ENCODE measurements at places on chromosomes 2 and 18. TPM values are rescaled to one million over a fixed set of nuclear protein-coding genes. Genes with fewer than 3 reads are reported as not detected.

DNA sequence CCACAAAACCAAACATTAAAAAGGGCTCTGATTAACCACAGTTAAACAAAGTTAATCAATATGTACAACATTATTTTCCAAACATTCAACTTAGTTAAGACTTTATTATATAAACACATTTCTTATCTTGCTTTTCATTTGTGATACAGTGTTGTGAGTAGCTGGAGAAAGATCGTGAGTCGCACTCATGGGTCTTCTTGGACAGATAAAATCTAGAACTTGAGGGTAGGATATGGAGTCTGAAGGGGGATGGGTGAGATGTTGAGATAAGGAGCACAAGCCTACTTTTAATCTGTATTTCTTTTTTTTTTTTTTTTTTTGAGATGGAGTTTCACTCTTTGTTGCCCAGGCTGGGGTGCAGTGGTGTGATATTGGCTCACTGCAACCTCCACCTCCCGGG lies 22.6 kb upstream of the TMEM214 start:
- no peak overlapping the region for H3K27ac ChIP-seq
- no peaks in the 10 kb centered on the region for H3K36me3 ChIP-seq
- no peak overlapping the region for H3K4me3 ChIP-seq
- H3K27me3 ChIP-seq, result no peaks in the 10 kb centered on the region

- peak; percentile 59 for DNase-seq
- no peaks in the 10 kb centered on the region for H3K36me3 ChIP-seq
- no peak overlapping the region for H3K27ac ChIP-seq
Observed at GRCh38 chr2:46298522-46299353, 1.5 kb downstream of the EPAS1 start.

- H3K4me1 ChIP-seq, result no peaks in the 10 kb centered on the region
- H3K27me3 ChIP-seq, result no peaks in the 10 kb centered on the region
- H3K27ac ChIP-seq, result no peak overlapping the region
- DNase-seq, result no peak
Observed at GRCh38 chr2:16767789-16768476, 102.3 kb upstream of the CYRIA start.

GRCh38 chr2:64766841-64767669 lies 113.3 kb upstream of the SERTAD2 start:
- DNase-seq, result no peak
- no peak overlapping the region for H3K27ac ChIP-seq
- peaks cover 76% of the 10 kb centered on the region for H3K27me3 ChIP-seq
- peaks cover 10% of the 10 kb centered on the region for H3K4me1 ChIP-seq
- H3K4me3 ChIP-seq, result peak overlapping the region; percentile 63
- no peaks in the 10 kb centered on the region for H3K36me3 ChIP-seq

- DNase-seq, result peak; percentile 53
- H3K4me3 ChIP-seq, result no peak overlapping the region
- H3K27me3 ChIP-seq, result no peaks in the 10 kb centered on the region
- H3K4me1 ChIP-seq, result peaks cover 5% of the 10 kb centered on the region
- no peak overlapping the region for H3K27ac ChIP-seq
- H3K36me3 ChIP-seq, result no peaks in the 10 kb centered on the region
Observed at GRCh38 chr2:181581534-181581933, 75.4 kb downstream of the CERKL start.

DNA sequence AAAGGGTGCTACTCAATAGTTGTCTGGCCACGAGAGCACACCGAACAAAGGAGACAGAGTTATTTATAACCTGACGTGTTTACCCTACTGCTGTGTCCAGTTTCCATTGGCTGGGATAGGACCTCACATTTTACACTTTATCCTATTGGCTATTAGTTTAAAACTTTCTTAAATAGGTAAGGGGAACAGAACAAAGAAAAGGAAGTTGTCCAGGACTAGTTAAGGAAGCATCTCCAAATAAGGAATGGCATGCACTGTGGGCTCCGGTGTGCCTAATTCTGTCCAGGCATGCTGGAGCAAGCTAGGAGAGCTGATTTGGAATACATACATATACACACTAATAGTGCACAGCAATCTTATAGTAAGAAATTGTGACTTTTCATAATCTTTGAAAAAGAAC lies 72.2 kb downstream of the CAB39 start:
- peaks cover 9% of the 10 kb centered on the region for H3K36me3 ChIP-seq
- no peak overlapping the region for H3K27ac ChIP-seq
- H3K27me3 ChIP-seq, result no peaks in the 10 kb centered on the region
- H3K4me1 ChIP-seq, result no peaks in the 10 kb centered on the region
- no peak overlapping the region for H3K4me3 ChIP-seq
- DNase-seq, result peak; percentile 41

GRCh38 chr18:21703241-21703820 lies 1.2 kb downstream of the ABHD3 start:
- peaks cover 3% of the 10 kb centered on the region for H3K36me3 ChIP-seq
- H3K4me1 ChIP-seq, result peaks cover 10% of the 10 kb centered on the region
- DNase-seq, result peak; percentile 64
- peaks cover 19% of the 10 kb centered on the region for H3K27me3 ChIP-seq
- peak overlapping the region; percentile 78 for H3K4me3 ChIP-seq

DNA sequence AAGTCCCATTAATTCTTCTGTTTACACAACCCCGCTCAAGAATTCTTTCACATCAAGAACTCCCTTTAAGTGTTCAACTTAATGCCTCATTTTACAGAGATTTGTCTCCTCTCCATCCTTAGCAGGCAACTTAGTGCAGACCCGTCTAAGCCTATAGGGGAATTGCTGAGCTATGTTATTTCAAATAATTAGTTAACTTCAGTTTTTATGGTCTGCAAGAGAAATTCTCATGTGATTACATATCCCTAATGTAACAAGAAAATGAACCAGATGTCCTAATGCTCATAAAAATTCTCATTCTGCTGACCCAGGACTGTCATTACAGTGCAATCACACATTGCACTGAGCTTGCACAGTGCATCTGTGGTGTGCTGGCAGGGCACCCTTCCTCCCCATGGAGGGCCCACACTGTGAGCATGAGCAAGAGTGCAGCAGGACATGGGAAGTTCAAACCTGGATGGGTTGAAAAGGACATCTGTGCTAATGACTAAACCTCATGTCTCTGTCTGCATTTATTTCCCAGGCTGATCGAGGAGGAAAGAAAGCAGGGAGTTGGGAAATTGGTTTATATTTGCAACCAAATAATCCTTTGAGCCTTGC lies 97.1 kb downstream of the COL5A2 start:
- no peak overlapping the region for H3K27ac ChIP-seq
- no peaks in the 10 kb centered on the region for H3K27me3 ChIP-seq
- no peaks in the 10 kb centered on the region for H3K36me3 ChIP-seq
- no peak for DNase-seq
- no peaks in the 10 kb centered on the region for H3K4me1 ChIP-seq

DNA sequence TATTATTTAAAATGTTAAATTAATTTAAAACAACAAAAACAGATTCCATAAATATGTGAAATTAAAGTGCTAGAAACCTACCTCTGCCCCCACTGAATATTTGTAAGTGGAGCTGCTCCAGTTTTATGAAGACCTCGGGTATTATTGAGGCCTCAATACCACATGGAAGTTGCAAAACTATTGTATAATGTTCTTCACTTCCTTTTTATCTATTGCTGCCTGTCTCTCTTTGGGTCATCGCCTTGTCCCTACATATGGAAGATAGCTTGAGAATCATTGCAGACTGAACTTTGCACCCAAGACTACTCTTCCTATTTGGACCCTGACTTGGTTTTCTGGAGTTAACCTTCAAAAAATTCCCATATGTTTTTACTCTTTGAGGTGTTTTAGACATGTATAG lies 212.1 kb upstream of the NETO1 start:
- no peaks in the 10 kb centered on the region for H3K27me3 ChIP-seq
- DNase-seq, result no peak
- no peaks in the 10 kb centered on the region for H3K4me1 ChIP-seq
- no peak overlapping the region for H3K27ac ChIP-seq
- no peak overlapping the region for H3K4me3 ChIP-seq

DNA sequence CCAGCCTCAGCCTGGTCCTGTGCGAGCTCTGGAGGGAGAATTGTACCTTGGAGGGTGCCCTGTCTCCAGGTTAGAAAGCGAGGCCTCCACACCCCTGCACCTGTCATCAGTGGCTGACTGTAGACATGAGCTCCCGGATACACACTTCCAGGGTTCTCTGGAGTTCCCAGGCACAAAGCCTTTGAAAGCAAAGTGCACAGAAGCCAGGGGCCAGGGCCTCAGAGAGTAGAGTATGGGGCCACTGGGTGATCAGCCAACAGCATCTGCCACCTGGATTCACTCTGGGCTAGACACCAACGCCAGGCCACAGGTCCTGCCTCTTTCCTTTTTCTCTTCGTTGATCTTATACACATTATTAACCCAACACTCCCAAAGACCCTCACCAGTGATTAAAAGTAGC lies 239.4 kb upstream of the HDAC4 start:
- H3K4me3 ChIP-seq, result no peak overlapping the region
- no peak for DNase-seq
- H3K27ac ChIP-seq, result no peak overlapping the region
- H3K4me1 ChIP-seq, result no peaks in the 10 kb centered on the region
- no peaks in the 10 kb centered on the region for H3K27me3 ChIP-seq
- no peaks in the 10 kb centered on the region for H3K36me3 ChIP-seq

- H3K36me3 ChIP-seq, result no peaks in the 10 kb centered on the region
- no peaks in the 10 kb centered on the region for H3K27me3 ChIP-seq
- no peaks in the 10 kb centered on the region for H3K4me1 ChIP-seq
- no peak overlapping the region for H3K27ac ChIP-seq
Observed at GRCh38 chr18:77601567-77601966, 351.9 kb downstream of the GALR1 start.

GRCh38 chr2:212961255-212961654 lies 190.2 kb downstream of the IKZF2 start:
- DNase-seq, result no peak
- no peaks in the 10 kb centered on the region for H3K36me3 ChIP-seq
- peaks cover 8% of the 10 kb centered on the region for H3K4me1 ChIP-seq

DNA sequence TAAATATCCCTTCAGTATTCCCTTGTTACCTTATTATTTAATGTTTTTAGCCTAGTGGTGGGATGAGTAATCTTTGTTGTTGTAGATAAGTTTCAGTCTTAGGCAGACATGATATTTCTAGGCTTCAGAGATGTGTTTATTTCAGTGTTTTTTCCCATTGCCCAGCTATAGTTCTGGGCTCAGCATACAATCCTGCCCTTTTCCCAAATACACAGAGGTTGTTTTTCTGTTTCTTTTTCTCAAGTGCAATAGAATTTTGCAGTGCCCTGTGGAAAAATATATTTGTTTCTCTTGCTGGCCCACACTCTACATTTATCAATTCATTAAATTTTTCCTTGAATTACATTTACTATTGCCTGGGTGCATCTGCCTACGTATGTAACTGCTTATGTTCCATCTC lies 321.8 kb downstream of the KCNJ3 start:
- H3K36me3 ChIP-seq, result no peaks in the 10 kb centered on the region
- no peak overlapping the region for H3K4me3 ChIP-seq
- H3K27ac ChIP-seq, result no peak overlapping the region
- DNase-seq, result no peak
- no peaks in the 10 kb centered on the region for H3K4me1 ChIP-seq

DNA sequence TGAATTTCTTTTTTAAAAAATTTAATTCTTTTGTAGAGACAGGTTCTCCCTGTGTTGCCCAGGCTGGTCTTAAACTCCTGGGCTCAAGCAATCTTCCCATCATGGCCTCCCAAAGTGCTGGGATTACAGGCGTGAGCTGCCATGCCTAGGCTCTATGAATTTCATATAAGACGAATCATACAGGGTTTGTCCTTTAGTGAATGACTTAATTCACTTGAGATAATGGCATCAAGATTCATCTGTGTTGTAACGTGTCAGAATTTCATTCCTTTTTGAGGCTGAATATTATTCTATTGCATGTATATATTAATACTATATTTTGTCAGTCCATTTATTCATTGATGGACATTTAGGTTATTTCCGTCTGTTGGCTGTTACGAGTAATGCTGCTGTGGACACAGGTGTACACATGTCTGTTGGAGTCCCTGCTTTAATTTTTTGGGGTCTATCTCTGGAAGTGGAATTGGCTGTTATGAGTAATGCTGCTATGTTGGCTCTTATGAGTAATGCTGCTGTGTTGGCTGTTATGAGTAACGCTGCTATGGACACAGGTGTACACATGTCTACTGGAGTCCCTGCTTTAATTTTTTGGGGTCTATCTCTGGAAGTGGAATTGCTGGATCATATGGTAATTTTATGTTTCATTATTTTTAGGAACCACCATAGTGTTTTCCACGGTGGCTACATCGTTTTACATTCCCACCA lies 210.6 kb downstream of the CAMKMT start:
- H3K36me3 ChIP-seq, result no peaks in the 10 kb centered on the region
- DNase-seq, result no peak
- H3K4me3 ChIP-seq, result no peak overlapping the region
- no peaks in the 10 kb centered on the region for H3K4me1 ChIP-seq

- no peaks in the 10 kb centered on the region for H3K4me1 ChIP-seq
- no peak overlapping the region for H3K27ac ChIP-seq
- no peaks in the 10 kb centered on the region for H3K27me3 ChIP-seq
- peak; percentile 83 for DNase-seq
- H3K36me3 ChIP-seq, result no peaks in the 10 kb centered on the region
Observed at GRCh38 chr18:11937874-11938478, 29.9 kb upstream of the MPPE1 start.

DNA sequence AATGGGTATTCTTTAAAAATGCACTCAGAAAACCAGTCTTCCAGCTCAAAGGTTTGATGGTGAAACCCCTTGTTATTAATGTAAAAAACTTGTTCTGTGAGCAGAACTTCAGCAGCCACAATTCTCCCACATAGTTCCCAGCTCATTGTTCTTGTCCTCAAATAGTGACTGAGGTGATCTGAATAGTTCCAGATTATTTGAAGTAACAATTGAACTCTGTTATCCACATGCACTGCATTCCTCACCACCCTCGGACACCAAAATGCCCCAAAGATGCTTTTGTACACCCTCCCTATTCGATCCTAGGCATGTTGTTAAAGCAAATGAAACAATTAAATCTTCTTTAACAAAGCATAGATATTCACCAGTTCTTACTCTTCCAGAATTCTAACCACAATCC lies 2186.8 kb upstream of the CELF4 start:
- no peak overlapping the region for H3K4me3 ChIP-seq
- H3K27ac ChIP-seq, result no peak overlapping the region
- no peaks in the 10 kb centered on the region for H3K27me3 ChIP-seq
- peaks cover 21% of the 10 kb centered on the region for H3K36me3 ChIP-seq
- H3K4me1 ChIP-seq, result no peaks in the 10 kb centered on the region

DNA sequence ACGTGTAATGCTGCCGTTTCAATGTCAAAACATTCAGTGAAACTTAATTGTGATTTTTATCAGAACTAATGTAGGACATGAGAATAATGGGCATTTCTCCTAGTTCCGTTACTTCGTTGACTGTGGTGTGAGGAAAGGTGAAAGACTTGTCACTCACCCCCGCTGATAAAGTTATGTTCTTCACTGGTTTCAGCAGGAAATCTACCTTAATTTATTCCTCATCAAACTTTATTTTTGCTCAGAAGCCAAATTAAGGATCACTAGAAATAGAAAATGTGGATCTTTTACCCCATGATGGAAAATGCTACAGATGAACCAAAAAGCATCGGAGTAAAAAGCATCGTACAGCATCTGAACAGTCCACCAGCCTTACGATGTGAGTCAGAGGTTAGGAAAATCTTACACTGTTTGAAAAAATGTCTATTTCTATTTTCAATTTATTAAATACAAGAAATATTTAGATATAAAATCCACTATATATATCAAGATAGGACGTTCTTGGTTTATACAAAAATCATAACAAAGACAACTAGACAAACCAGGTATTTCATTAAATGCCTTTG lies 1.0 kb upstream of the ROCK1 start:
- H3K36me3 ChIP-seq, result no peaks in the 10 kb centered on the region
- H3K4me1 ChIP-seq, result peaks cover 40% of the 10 kb centered on the region
- H3K27ac ChIP-seq, result no peak overlapping the region
- peaks cover 11% of the 10 kb centered on the region for H3K27me3 ChIP-seq
- peak overlapping the region; percentile 65 for H3K4me3 ChIP-seq

Gene NT5DC4
- not detected for total RNA-seq

Gene DNER
- total RNA-seq, result 8.8 TPM

Gene NEU4
- total RNA-seq, result 1.2 TPM

Gene SATB2
- 5.7 TPM for total RNA-seq

Gene FAM228A
- 0.12 TPM for total RNA-seq

Gene TM4SF20
- total RNA-seq, result not detected

Measured in GM23338 (cell line).